Foreskin melanocyte (primary cell): ENCODE measurements at places on chromosomes 2 and 18.

DNA sequence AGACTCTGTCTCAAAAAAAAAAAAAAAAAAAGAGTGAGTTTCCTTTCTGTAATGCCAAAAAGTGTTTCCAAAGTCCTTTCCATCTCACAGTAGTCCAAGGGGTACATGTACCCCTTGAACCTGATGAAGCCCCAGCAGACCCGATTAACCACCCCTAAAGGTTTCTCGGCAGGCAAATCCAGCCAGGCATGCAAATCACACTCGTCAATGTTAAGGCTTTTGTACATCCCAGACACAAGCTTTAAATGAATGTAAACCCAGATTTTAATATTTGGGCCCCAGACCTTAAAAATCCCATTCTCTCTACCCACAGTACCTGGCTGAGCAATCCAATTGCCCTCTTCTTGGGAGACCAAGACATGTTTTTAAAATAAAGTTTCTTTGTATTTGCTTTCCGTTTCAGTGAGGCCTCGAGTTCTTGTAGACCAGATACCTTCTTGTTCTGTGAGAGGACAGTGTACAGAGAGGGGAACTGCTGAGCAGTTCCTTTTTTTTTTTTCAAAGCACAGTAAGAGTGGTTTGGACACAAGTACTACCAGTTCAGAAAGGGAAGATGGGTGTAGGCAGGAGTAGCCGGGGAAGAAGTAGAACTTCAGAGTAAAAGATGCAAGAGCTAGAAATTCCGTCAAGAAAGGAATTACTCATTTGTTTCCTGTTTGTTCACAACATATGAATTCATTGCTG is at the start of gene NLRC4:
Gene NLRC4, minus strand, starts transcription at position 465 of the 684 bp plus-strand sequence. CDS start 8,111 bp downstream, outside the sequence.
- no peak for DNase-seq

GRCh38 chr2:204796581-204796980 is 251.3 kb downstream of the PARD3B start:
- no peak for DNase-seq

GRCh38 chr2:229221641-229222040 is 49.4 kb downstream of the PID1 start:
- no peak for DNase-seq

DNA sequence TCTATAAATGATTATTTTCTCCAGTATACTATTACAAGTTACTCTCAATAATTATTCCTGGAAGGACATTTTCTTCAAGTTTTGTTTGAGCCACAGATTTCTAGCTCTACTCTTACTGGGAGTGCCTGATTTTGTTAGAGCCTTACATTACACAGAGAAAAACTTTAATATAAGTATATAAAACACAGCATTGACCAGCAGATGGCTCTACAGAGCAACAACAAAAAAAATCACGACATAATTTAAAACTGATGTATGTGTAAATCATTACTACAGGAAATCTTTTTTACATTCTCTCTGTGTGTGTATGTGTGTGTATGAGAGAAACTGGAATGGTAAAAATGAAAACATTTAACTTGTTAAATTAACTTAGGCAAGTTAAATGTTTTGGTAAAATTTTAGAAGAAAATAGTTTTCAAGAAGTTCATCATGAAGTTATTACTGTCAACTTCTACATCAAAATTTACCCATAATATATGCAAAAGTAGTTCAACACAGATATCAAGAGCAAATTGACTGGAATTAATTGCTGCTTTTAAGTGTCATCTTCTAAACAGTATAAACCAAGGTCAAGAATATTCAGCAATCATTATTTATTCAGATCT is 103.3 kb downstream of the MDH1 start:
- peak; percentile 28 for DNase-seq

GRCh38 chr18:6537475-6537874 is 122.8 kb upstream of the L3MBTL4 start:
- DNase-seq: no peak

DNA sequence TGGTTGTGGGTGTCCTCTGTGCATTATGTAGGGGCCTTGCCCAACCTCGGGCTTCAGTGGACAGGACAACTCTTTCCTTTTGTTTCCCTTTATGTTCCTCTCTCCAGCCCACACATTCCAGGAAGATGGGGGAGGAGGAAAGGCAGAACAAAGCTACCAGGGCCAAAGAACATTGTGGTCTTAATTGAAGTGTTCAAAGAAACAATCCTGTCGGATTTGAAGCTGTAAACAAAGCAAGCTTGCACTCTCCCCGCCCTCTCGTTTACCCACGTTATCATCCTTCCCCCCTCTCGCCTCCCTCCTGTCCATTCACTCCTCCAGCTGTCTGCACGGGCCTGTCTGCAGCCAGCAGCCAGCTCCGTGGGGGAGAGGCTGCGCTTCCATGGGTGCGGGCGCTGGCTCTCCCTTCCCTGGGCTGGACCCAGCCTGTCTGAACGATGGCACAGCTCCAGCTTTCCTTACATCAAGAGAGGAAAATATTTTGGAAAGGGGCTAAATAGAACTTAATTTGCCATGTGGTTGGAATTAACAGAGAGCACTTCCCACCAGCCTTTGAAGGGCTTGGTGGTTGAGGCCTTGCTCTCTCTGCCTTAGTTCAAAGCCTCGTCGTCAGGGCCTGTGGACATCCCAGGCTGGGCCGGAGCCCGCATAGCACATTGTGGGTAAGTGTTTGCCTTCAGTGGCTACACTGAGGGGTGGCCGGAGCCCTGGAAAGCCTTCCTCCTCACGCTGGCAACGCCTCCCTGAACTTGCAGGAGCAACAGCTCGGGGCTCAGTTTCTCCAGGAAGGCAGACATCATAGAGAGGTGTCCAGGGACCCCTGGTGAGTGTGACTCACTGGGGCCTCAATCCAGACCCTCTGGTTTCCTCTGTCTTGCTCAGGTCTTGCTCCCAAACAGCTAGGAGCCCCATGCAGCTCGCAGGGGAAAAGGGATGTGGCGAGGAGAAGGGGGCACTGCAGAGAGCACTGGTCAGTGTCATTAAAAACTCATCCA is 60.6 kb upstream of the HS6ST1 start:
- no peak for DNase-seq

- no peak for DNase-seq
These were observed 237.8 kb downstream of the WDR7 start for GRCh38 chr18:56888978-56889377.

DNA sequence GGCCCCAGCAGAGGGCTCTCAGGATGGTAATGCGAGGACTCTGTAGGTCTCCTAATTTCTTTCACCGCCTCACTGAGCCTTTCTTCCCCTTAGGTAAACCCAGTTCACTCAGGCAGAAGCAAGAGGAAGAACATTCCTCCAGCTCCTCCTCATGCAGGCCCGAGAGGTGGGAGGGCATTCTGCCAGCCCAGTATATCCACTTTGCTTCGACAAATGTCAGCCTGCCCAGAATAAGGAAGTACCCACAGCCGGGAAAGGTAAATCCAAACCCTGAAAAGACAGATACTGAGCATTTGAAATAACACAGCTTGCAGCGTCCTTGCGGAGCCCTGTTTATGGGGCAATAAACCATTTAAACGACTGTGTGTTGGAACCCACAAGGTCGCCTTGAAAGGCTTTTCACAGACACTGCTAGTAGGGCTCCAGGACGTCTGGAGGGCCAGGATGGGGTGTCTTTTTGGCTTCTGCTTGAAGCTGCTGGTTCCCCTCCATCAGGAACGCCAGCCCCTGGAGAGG is 63.0 kb upstream of the STPG4 start:
- no peak for DNase-seq

GRCh38 chr2:18930971-18931370 is 341.6 kb upstream of the NT5C1B start:
- DNase-seq: no peak

DNA sequence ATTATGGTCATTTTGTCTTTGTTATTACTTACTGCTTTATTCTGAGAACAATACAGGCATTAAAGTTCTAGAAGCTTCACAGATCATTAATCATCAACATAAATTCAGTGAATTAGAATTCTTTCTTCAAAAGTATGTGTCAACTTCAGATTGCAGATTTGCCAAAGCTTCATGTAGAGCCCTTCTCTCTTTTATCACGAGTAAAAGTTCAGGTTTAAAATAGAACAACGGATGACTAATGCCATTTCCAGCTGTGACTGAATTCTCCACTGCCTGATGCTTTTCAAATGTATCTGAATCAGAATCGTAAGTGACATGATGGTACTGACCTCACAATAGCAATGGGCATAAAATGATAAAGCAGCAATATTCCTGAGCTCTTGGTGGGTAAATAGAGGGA is 116.0 kb downstream of the ABCA12 start:
- peak; percentile 74 for DNase-seq

DNA sequence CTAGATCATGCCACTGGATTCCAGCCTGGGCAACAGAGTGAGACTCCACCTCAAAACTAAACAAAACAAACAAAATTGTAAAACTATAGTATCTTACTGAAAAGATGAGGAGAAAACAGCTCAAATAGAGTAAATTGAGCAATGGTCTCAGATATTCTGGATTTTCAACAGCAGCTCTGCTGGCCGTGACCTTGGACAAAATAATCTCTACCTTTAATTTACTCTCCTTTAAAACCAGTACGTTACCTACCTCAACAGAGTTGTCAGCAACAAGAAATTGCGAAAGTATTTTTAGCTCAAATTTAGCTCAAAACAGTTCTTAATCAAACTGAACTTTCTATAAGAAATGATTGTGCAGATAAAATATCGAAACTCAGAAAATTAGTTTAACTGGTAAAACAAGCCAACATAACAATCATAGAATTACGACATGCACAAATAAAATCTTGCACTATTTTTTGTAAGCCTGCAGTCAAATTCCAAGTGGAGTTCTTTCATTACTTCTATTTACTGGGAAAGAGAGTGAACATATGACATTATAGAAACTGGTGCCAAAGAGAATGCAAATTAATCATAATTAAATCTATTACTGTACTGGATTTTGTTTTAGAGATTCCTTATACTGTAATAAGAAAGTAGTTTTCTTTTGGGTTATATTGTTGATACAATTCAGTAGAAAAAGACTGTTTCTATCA is 40.8 kb downstream of the TRIP12 start:
- no peak for DNase-seq

DNA sequence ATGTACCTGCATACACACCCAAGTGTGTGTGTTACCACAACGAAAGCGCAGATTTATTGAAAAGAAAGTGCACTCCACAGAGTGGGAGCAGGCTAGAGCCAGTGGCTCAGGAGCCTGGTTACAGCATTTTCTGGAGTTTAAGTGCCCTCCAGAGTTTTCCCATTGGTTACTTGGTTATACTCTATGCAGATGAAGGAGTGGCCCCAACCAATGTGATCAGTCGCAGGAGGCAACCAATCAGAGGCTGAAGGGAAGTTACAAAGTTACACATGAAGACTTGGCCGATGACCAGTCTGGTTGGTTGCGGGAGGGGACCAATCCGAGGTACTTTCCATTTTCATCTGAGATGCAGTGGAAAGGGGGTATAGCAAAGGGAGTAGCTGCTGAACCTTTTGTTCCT is 13.5 kb upstream of the PRLH start:
- no peak for DNase-seq

- DNase-seq: no peak
These were observed 9.1 kb upstream of the DSG3 start for GRCh38 chr18:31438402-31438801.

GRCh38 chr2:30272761-30273573 is 41.6 kb downstream of the LBH start:
- DNase-seq: peak; percentile 70

DNA sequence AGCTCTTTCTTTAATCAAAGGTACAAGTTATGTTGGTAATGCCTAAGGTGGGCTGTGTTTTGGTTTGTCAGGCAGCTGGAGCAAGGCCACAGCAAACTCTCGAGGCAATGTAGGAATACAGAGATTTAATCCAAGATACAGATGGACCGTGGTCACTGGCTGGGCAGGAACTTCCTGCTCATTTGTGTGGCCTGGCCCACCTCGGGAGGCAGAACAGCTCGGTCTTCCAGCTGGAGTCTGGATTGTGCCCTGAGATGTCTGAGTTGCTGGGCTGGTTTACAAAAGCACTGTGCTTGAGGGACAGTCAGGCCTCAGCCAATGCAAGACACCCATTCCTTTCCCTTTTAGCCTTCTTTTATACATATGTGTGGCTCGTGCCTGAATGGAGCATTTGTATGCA is 506.1 kb upstream of the SALL3 start:
- DNase-seq: no peak

GRCh38 chr2:233129351-233129978 is 69.3 kb downstream of the INPP5D start:
- DNase-seq: no peak

DNA sequence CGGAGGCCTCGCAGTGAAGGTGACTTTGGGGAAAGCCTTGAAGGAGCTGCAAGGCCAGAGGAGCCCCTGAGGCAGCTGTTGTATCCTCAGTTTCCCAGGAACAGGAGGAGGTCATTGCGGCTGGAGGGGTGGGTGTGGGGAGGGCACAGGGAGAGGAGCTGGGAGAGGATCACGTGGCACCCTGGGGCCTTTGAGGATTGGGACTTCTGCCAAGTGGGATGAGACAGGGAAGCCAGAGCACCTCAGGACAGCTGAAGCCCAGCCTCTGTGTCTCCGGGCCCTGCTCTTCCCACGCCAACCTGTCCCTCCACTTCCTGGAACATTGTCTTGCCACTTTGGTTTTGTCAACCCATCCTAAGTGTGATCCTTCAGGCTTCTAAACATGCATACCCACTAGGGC is 19.4 kb upstream of the RRM2 start:
- DNase-seq: no peak

DNA sequence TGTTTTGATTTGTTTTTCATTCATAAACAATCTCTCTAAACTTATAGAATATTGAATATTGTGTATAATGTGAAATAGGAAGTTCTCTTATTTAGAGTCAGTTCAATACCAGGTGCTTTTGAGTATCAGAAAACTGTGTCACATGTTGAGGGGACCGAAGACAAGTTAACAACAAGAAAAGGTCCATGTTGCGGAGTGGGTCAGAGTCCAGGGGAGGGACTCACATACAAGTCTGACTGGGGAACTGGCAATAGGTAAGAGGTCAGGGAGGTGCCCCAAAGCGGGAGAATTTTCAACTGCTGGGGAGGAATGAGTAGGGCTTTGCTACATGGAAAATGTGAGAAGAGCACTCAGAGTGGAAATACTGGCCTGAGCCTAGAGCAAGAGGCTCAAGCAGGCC is 19.8 kb upstream of the BCL11A start:
- DNase-seq: no peak

DNA sequence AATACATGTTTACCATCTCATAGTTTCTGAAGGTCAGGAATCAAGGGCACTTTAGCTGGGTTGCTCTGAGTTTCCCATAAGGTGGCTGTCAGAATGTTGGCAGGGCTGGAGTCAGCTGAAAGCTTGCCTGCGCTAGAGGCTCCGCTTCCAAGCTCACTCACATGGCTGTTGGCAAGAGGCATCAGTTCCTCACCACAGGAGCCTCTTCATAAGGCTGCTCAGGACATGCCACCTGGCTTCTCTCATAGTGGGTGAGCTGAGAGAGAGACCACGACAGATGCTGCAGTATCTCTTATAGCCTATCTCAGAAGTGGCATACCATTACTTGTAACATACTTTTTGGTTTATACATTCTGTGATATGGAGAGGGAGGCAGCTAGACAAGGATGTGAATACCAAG is 7.2 kb downstream of the HADHB start:
- no peak for DNase-seq

- DNase-seq: no peak
These were observed 39.1 kb downstream of the CDC42EP3 start for GRCh38 chr2:37632310-37632709.
